ENCODE measurements at places on chromosomes 5 and 9.

GRCh38 chr5:113242481-113243348 is 192.1 kb downstream of the TSSK1B start:
- DNase-seq: no peak

- peak; percentile 21 for DNase-seq
Measured at GRCh38 chr5:171342362-171343111, 33.5 kb downstream of the TLX3 start.

DNA sequence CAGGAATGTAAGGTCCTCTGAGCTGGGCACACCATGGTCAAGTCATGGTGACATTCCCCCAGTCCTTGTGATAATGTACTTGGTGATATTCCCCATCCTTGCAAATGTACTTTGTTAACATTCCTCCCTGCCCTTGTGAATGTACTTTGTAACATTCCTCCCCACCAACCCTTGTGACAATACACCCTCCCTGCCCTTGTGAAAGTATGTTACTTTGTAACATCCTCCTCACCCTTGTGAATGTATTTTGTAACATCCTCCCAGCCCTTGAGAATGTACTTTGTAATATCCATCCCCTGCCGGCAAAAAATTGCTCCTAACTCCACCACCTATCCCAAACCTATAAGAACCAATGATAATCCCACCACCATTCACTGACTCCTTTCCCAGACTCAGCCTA is 53.3 kb downstream of the RAPGEF6 start:
- DNase-seq: no peak

GRCh38 chr9:110257097-110257841 is 962 bp upstream of the TXN start:
- peak; percentile 35 for DNase-seq

- DNase-seq: no peak
Measured at GRCh38 chr5:61277781-61278180, 54.3 kb upstream of the ZSWIM6 start.

GRCh38 chr9:133601746-133602145 is 7.4 kb downstream of the FAM163B start:
- DNase-seq: no peak

DNA sequence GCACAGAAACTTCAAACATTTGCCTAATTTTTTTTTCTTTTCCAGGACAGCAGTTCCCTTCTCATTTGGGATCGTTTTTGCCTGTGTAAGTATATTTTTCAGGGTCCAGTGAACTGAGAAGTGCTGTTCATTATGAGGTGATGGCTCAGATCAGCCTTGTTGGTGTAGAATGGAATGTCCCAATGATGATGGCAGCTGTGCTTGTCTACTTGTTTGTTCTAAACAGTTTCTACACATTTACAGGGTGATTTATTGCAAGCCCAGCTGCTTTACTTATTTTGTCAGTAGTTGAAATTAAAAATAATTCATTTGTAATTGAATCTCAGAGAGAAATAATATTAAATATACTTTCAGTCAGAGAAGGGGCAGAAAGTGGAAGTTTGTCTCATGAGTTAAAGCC is 337.6 kb upstream of the SEMA6A start:
- DNase-seq: no peak

- DNase-seq: no peak
Measured at GRCh38 chr5:149195337-149195887, 54.1 kb downstream of the ABLIM3 start.

DNA sequence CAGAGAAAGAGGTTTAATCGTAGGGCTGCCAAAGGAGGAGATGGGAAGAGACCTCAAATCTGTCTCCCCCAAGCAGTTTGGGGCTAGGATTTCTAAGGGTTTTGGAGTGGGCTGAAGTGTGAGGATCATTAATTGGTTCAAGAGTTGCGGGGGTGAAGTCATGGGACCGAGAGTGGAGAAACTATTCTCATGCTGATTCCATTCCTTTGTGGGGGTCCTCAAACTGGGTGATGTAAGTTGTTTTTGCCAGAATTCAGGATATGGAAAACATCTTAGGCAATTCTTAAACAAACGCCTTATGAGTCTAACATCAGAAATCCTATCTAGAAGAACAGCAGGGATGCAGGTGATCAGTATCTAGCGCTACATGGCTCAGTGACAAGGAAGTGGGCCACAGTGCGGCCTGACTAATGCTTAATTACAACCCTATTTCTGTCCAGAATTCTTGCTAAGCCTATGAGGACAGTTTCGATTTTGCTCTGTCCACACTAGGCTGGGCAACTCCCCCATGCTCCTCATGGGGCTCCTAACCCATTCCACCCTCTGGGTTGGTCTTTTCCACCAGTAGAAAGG is 27.7 kb upstream of the TRIO start:
- DNase-seq: no peak

DNA sequence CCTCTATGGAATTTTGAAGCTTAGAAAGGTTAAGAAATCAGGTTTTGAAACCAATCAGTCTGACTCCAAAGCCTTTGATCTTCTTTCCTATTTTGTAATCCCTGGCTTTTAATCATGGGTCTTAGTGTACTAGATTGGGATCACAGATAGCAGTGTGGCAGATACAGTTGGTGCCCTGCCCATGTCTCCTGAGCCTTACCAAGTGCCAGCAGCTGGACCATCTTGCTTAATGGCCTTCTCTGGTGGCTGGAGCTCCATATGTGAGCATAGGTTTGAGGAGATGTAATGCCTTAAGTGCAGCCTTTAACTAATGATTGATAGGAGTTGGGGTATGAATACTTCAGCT is 16.7 kb upstream of the RIC1 start:
- DNase-seq: no peak

DNA sequence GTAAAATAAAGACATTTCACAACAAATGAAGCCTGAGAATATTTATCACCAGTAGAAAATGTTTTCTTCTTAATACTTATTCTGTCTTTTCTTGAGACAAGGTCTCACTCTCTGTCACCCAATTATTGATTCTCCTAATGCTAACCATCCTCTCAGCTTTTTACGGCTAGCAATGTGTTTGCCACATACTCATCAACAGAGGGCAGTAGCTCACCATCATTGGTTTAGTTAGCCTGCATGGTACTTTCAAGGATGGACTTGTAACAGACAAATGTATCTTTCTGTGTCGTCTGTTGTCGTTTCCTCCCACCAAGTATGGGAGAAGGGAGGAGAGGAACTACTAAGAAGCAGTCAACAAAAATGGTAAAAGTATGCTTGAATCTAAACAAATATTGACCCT is 5.9 kb upstream of the ACO1 start:
- DNase-seq: peak; percentile 19

DNA sequence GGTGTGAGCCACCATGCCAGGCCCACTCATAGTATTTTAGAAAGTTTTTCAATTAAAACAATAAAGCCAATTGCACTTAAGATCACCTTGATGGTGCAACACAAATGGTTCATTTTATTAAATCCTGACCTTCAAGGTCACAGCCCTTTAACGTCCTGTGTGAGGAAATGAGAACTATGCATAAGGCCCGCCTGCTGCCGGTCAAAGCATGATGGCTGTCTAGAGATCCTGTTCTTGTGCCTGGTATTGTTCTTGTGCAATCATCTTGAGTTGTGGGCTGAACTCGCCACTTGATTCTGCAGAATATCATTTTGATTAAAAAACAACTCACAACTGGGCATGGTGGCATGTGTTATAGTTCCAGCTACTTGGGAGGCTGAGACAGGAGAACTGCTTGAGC is 43.6 kb upstream of the FBXW11 start:
- no peak for DNase-seq

DNA sequence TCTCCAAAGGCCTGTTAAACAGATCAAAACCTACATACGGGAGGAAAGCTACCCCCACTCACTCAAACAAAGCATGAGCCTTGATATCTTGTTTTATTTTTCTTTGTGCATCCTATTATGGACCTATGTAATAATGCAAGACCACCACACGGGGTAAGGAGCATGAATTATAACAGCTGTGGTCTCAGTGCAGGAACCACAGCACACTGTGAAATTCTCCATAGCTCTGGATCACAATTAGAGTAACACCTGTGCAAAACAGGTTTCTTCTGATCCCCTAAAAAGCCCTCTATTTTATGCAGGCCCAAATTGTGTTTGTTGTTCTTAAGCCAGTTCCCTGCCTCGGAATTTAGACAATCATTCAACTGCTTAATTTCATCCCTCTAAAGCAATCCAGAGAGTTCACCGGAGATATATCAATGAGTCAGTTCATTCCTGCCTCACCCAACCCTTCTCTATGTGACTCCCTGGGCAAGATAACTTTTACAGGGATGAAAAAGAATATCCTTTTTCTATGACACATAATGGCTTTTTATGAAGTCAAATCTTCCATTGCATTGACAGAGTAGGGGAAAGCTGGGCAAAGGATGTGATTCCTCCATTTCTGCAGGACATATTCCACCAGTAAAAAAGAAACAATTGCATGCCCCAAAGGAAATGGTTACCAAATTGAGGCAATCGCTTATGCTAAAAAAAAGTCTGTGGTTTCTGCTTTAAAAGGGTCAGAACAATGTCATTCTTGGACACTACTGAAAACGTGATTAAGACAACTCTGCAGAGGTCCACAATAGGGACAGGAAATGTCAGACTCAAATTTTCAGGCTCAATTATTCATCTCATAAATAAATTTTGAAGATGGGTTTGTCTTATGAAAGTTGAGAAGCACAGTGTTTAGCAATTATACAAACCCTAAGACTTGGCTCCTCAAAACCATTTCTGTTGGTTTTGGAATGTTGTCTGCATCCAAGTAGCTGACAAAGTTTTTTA is 41.6 kb upstream of the FST start:
- no peak for DNase-seq

- no peak for DNase-seq
Measured at GRCh38 chr5:178690208-178690607, 40.3 kb downstream of the ZNF354A start.

DNA sequence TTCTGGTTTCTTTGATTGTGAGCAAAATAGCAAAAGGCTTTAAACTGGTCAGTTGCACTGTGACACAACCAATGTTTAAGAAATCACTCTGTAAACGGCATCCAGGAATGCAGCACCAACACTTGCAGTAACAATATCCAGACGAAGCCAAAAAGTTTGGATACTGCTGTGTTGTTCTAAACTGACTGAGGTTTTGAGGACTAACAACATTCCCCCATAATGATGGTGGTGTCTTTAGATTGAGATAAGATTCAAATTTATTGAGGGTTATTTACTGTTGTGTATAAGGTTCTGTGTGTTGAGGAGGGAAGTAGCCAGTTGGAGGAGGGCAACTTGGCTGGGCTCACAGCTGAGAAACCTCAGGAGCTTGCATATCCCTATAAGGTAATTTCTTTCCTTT is 353.6 kb downstream of the BNC2 start:
- no peak for DNase-seq

DNA sequence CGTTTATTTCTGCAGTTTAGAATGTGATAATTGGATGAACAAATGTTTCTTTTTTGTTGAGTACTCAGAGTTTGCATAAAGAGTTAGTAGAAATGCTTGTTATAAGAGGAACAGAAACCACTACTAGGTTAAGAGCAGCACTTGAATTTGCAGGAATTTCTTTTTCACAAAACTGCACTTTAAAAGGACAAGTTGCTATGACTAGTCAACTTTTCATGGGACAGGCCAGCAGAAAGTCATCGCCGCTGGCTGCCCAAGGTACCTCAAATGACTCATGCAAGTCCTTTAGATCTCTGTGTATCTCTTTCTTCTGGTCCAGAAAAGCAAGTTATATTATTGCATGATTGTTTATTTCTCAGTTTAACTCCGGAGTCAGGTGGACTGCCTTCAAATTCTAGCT is 97.3 kb upstream of the HMHB1 start:
- no peak for DNase-seq

DNA sequence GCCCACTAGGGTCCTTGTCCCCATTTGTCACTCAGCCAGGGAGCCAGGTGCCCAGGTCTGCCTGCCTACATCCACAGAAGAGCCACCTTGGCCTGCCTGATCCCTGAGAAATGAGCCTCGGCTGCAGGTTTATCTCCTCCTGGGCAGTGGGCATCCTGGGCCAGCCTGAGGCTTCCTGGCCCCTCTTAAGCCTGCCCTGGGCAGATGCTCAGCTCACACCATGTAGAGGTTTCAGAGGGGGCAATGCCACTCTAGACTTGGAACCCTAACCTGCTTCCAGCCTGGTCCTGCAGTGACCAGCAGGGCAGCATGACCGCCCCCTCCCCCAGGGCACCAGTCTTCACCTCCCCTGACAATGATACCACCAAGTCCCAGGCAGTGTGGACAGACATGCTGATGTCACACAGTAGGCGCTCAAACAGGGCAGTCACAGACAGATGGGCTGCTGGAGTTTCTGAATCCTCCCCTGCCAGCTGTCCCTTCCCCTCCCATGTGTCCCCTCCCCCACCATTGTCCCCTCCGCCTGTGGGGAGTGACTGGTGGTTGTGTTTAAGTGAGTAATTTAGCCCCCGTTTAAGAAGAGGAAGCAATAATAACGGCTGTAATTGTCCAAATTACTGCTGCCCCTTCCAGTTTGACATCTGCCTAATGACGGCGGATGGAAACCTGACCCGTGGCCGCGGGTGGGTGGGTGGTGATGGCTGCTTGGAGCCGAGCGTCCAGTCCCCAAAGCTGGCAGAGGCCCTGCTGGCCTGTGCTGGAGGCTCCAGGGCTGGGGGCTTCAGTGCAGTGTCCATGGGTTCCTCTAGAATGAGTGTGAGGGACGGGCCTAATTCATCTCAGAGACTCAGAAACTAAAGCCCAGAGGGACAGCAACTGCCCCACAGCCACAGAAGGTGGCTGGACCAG is 147.7 kb downstream of the BARX1 start:
- no peak for DNase-seq

DNA sequence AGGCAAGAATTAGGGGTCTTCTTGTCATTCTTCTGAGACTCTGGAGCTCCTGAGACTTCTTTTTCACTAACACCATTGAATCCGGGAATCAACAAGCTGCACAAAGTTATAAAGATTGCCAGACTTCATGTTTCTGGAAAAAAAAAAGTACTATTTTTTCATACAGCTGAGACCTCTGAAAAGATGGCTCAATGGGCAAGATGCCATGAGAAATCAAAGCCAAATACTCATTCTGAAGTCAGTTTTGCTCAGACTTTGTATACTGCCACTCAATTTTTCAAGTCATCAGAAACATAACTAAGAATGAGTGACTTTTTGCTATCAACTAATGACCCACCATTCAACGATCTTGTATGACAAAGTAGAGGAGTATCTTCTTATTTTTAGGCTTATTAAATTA is 512.0 kb downstream of the RAB3C start:
- DNase-seq: no peak

- DNase-seq: no peak
Measured at GRCh38 chr5:83368319-83368718, 103.2 kb upstream of the VCAN start.

DNA sequence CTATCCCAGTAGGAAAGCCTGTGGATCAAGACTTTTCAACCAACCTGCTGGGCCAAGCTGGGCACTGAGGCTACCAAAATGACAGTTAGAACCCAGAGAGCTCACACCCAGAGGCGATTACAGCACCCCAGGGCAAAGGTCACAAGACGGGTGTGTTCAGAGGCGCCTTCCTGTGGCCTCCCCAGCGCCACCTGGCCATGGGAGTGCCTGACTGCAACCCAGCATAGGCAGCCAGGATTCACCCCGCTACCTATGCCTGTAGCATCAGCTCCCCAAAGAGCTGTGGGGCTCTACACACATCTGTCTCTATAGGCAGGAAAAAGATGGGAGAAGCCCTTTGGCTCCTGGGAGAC is 33.5 kb downstream of the PDGFRB start:
- peak; percentile 25 for DNase-seq
